ENCODE measurements at places on chromosomes 6 and 20. TPM values are rescaled to one million over a fixed set of nuclear protein-coding genes. Genes with fewer than 3 reads are reported as not detected.

Gene EMILIN3
- not detected for total RNA-seq

Gene TGM3
- total RNA-seq, result not detected

Gene KCNK16
- not detected for total RNA-seq

Gene LGSN
- total RNA-seq, result not detected

Gene PLAGL1
- total RNA-seq, result 7.4 TPM

Gene RAD21L1
- total RNA-seq, result 0.18 TPM

Gene PTK6
- not detected for total RNA-seq

Gene ALDH8A1
- total RNA-seq, result 0.47 TPM

Gene ADGRF5
- total RNA-seq, result not detected

GRCh38 chr6:6711832-6712448 is 123.4 kb downstream of the LY86 start:
- DNase-seq, result peak; percentile 54
- peak overlapping the region; percentile 37 for H3K4me3 ChIP-seq
- peak overlapping the region; percentile 88 for H3K27ac ChIP-seq
- H3K4me1 ChIP-seq, result peaks cover 39% of the 10 kb centered on the region
- H3K36me3 ChIP-seq, result peaks cover 3% of the 10 kb centered on the region

DNA sequence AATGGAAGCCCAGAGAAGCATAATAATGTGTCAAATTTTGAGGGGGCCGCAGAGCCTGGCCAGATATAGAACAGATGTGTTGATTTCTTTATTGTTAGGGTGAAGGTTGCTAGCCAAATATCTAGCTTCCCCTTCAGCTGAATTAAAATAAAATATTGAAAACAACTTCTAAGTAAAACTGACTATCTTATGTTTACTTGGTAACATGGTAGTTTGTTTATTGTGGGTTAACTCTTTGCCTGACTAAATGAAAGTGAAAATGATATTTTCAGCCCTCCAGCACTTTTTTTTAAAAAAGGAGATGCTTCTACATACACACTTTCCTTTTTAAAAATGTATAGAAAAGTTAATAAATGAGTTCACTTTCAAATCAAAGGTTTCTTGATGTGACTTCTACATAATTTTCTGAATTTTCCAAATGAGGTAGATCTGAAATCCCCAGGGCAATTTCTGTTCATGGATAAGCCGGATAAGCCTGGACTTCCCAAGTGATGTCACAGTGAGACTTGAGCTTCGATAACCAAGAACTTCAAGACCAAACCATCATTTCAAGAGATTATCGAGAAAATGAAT is 172.1 kb upstream of the OLIG3 start:
- H3K27ac ChIP-seq, result no peak overlapping the region
- no peak for DNase-seq
- H3K36me3 ChIP-seq, result peaks cover 2% of the 10 kb centered on the region

DNA sequence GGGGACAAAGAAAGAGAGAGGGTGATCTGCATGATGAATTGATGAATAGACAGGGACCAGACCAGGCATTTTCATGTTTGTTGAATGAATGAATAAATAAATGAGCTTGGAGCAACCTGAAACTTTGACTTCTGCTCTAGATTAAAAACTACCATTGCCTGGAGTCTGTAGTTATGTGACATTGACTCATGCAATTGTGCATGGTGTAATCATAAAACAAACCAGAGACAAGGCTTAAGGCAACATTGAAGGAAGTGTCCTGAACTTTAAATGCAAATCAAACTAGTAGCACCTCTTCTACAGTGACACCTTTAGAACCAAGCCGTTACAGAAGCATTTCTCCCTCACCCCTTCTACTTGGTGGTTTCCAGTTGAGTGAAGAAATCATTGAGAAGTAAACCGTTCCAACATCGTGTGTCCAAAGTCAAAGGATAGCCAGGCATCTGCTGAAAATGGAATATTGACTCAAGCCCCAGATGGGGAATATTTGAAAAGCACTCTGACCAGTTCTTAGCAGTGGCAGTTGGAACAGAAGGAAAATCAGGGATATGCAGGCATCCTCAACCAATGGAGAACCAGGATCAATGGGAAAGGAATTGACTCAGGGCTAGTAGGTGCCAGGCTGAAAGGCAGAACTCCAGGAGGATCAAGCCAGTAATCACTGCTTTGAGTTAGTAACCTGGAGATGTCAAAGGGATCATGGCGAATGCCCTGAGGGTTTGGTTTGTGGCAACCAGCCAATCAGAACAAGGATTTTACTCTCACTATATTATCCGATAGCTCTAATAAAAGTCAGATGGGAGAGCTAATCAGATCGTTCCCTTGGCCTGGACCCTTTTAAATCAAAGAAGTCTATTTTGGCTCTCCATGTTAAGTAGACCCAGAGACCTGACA is 171.2 kb upstream of the TSHZ2 start:
- no peaks in the 10 kb centered on the region for H3K36me3 ChIP-seq
- H3K27me3 ChIP-seq, result no peaks in the 10 kb centered on the region
- no peak for DNase-seq
- no peak overlapping the region for H3K4me3 ChIP-seq

- no peak overlapping the region for H3K4me3 ChIP-seq
- no peaks in the 10 kb centered on the region for H3K36me3 ChIP-seq
- H3K27me3 ChIP-seq, result peaks cover 42% of the 10 kb centered on the region
- peaks cover 15% of the 10 kb centered on the region for H3K4me1 ChIP-seq
- DNase-seq, result no peak
- H3K27ac ChIP-seq, result no peak overlapping the region
Observed at GRCh38 chr6:107495196-107495643, 5.3 kb downstream of the SOBP start.

DNA sequence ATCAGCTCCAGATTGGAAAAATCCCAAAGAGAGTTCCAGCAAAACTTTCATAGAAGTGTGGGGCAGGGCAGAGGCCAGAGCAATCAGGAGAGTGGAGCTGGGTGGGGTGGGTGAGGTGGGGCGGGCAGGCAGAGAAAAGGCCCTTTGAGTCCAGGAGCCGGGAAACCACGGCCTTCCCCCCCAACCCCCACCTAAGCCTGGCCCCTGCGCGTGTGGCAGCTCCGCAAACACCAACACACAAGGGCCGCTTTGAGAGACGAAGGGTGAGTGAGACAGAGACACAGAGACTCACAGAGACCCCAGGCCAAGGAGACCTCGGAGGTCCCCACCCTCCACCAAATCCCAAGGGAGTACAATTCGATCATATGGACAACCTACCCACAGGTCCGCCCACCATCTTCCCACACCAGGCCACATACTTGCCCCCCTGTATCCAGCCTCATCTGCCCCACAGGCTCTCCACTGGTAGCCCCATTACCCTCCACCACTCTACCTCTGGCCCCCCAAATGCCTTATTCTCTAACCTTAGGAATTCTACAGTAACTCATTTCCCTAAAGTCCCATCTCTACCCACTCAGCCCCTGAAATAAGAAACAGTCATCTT is 1.7 kb downstream of the COL11A2 start:
- no peak overlapping the region for H3K27ac ChIP-seq
- H3K27me3 ChIP-seq, result peaks cover 40% of the 10 kb centered on the region
- peaks cover 5% of the 10 kb centered on the region for H3K4me1 ChIP-seq
- H3K36me3 ChIP-seq, result peaks cover 20% of the 10 kb centered on the region
- DNase-seq, result no peak
- no peak overlapping the region for H3K4me3 ChIP-seq

- H3K27me3 ChIP-seq, result peaks cover 21% of the 10 kb centered on the region
- H3K4me3 ChIP-seq, result no peak overlapping the region
- no peak overlapping the region for H3K27ac ChIP-seq
Observed at GRCh38 chr20:37615340-37616109, 78.3 kb upstream of the CTNNBL1 start.

GRCh38 chr6:146989860-146990259 is 214.4 kb upstream of the STXBP5 start:
- no peak overlapping the region for H3K27ac ChIP-seq
- no peak for DNase-seq
- no peaks in the 10 kb centered on the region for H3K4me1 ChIP-seq
- no peaks in the 10 kb centered on the region for H3K27me3 ChIP-seq
- H3K36me3 ChIP-seq, result no peaks in the 10 kb centered on the region
- no peak overlapping the region for H3K4me3 ChIP-seq

DNA sequence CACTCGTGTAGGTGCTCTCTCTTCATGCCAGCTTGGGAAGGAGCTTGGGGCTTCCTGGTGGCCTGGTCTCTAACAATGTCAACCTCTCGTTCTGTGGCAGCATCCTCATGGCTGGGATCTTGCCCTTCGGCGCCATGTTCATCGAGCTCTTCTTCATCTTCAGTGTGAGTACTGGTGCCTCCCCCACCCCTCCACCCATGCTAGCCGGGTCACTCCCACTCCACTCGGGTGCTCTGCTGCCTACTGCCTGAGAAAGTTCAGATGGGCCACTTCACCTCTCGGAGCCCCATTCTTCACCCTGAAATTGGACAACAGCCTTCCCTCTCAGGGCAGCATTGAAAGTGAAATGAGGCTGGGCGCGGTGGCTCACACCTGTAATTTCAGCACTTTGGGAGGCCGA is 48.8 kb downstream of the TM9SF4 start:
- H3K36me3 ChIP-seq, result peaks cover 59% of the 10 kb centered on the region
- no peaks in the 10 kb centered on the region for H3K27me3 ChIP-seq
- H3K4me1 ChIP-seq, result no peaks in the 10 kb centered on the region
- no peak overlapping the region for H3K27ac ChIP-seq
- no peak for DNase-seq

GRCh38 chr20:41222296-41222695 is 85.0 kb downstream of the PLCG1 start:
- no peak overlapping the region for H3K4me3 ChIP-seq
- H3K27ac ChIP-seq, result no peak overlapping the region
- no peaks in the 10 kb centered on the region for H3K36me3 ChIP-seq

DNA sequence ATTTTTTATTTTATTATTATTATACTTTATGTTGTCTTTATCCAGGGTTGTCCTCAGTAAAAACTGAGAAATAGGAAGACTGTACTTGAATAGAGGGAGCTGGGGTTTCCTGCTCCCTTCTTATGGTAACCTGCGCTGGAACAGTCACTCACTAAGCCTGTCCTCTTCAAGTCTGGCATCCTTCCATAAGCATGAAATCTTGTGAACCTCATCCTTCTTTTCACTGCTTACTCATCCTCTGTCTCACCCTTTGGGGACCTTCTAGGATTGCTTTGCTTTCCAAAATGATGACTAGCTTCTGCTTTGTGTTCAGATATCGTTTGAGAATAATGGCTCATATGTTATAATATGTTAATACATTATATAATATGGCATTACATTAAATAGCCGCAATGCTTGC is 90.6 kb downstream of the C6orf118 start:
- DNase-seq, result no peak
- H3K36me3 ChIP-seq, result no peaks in the 10 kb centered on the region
- no peaks in the 10 kb centered on the region for H3K27me3 ChIP-seq
- H3K4me3 ChIP-seq, result no peak overlapping the region
- no peaks in the 10 kb centered on the region for H3K4me1 ChIP-seq

GRCh38 chr6:10756085-10756484 is 8.5 kb downstream of the TMEM14B start:
- H3K27ac ChIP-seq, result no peak overlapping the region
- peaks cover 11% of the 10 kb centered on the region for H3K4me1 ChIP-seq
- no peak overlapping the region for H3K4me3 ChIP-seq
- peaks cover 69% of the 10 kb centered on the region for H3K36me3 ChIP-seq
- no peaks in the 10 kb centered on the region for H3K27me3 ChIP-seq

DNA sequence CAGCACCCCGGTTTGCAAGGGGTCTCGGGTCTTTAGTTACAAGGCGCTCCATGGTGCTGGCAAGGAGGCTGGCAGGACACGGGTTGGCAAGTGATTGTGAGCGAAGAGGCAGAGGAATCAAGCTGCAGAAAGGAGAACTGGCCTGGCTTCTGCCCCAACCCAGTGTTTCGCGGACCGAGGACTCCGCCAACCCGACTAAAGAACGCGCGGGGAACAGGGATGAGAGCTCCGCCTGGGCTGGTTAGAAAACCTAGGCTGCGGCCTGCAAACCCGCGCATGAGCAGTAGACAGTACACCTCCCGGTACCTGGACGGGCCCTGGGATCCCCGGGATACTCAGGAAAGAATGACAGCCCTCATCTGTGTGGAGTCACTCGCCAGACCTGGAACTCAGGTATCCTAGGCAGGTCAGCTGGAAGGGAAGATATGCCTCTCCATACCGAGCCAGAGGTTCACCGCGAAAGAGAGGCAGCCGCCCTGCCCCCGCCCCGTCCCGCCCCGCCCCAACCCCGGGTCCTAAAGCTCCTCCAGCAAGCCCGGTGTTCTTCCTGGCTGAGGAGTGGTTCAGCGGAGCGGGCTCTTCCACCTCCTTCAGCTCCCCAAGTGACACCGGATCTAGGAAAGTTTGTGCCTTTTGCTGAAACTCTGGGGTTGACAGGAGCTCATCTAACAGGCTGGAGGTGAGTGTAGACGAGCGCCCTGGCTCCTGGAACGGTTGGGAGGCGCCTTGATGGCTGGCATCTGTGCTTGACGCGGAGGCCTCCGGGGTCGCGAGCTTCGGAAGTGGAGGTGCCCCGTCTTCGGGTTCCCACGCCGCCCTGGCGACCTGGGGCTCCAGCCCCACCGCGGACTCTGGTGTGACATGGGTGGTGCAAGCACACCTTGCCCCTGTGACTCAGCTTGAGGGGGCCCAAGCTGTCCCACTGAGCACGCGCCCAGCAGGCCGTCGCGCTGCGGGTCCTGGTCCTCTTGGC is 1847.3 kb upstream of the DEFB115 start:
- H3K27ac ChIP-seq, result no peak overlapping the region
- H3K27me3 ChIP-seq, result no peaks in the 10 kb centered on the region
- no peaks in the 10 kb centered on the region for H3K4me1 ChIP-seq
- peaks cover 4% of the 10 kb centered on the region for H3K36me3 ChIP-seq
- DNase-seq, result no peak

DNA sequence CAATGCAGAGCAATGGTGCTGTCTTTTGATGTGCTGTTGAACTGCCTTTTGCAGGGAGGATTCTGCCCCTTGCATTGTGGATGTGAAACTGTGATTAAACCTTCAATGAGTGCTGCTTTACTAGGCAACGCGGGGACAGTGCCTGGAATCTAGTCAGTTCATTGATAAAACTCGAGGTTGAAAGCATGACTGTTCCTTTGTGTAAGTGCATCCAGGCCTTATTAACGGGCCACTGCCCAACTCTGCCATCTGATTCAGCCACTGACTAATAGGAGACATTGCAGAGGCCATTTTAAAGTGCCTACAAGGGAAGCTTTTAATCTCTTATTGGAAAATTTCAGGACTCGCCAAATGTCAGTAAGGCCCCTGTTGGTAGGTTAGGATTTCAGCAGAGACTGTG is 49.3 kb downstream of the SLC35F1 start:
- H3K36me3 ChIP-seq, result no peaks in the 10 kb centered on the region
- peaks cover 2% of the 10 kb centered on the region for H3K27me3 ChIP-seq
- no peak overlapping the region for H3K27ac ChIP-seq
- DNase-seq, result no peak
- H3K4me3 ChIP-seq, result no peak overlapping the region
